CD4-positive, alpha-beta T cell treated with Interferon gamma for 1 hour (primary cell): ENCODE measurements at places on chromosomes 1 and 21.
A peak's percentile ranks its signal among the peaks of the same experiment; 100 is the strongest.

DNA sequence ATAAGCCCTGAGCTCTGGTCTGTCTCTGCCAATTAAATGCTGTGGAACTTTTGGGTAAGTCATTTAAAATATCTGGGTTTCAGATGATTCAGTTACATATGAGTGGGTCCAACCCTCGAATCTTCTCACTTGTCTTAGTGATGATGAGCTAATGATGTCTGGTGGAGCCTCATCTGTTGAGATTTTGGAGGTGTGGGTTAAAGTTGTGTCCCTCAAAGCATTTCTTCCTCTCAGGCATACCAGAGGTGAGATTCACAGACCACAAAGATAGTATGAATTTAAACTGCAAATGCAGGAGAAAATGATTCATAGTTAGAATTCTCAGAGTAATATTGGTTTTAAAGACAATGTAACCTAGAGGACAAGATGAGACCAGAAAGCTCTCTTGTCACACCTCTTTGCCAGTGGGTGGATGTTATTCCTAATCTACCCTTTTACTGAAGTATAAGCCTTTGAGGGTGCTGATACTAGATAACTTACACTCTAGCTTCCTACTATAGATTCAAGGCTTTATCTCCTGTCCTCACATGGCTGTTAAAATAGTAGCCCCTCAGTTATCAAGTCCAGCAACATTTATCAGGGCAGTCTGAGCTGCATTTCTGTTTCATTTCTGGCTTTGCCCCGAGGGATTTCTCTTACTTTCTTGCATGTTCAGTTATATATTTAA is 90.7 kb downstream of the MT1HL1 start:
- no peak for DNase-seq

DNA sequence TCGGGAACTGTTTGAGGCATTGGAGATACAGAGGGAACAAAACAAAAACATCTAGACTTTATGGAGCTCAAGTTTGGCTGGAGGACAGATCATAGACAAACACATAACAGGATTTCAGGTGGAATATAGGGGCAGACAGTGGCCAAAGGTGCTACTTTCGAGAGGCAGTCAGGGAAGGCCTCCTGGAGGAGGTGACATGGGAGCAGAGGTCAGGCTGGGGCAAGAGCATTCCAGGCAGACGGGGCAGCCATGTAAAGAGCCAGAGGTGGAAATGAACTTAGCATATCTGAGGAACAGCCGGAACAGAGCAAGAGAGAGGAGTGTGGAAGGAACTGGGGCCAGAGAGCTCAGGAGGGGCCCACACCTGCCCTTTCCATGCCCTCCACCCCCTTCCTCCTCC is 122.3 kb downstream of the DMRTB1 start:
- DNase-seq, result no peak

DNA sequence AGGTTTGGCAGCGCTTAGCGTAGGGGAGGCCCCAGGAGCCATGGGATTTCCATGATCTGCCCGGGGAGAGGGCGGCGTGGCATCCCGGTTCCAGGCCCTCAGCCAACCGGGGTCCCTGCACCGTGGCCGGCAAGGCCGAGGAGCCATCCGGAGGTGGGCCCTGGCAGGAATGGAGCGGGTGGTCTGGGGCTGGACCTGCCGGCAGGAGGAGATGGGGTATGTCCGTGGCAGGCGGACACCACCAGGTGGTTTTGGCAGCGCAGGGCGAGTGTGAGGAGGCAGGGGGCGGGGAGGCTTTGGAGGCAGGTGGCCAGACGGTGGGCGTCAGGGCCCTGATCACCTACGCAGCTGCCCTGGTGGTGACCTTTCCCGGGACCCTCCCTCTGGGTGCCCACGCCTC is 10.3 kb downstream of the PRKCZ start:
- no peak for DNase-seq

GRCh38 chr1:106944721-106945120 is 111.8 kb upstream of the PRMT6 start:
- DNase-seq, result no peak

DNA sequence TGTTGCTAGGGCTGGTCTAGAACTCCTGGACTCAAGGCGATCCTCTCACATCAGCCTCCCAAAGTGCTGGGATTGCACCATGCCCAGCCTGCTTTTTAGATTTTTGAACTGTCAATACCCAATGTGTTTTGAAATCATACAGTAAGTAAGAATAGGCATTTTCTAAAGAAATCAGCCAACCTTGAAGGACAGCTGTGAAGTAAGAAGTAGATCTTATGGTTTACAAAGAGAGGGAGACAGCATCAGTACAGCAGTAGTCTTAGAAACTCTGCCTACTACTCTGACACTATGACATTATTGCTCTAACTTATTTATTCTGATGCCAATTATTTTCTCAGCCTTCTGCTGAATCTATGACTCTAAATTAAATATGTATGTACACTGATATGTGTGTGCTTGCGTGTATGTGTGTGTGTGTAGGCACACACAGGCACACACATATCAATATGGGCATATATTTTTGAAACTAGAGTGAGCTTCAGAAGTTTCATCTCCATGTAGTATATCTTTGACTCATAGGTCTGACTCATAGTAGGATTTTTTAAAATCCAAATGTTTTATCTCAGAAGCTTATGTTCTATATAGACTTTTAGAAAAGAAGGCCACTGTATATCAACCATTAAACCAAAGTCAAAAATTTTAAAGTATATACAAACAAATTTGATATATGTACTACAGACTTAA is 140.4 kb downstream of the COL24A1 start:
- no peak for DNase-seq

DNA sequence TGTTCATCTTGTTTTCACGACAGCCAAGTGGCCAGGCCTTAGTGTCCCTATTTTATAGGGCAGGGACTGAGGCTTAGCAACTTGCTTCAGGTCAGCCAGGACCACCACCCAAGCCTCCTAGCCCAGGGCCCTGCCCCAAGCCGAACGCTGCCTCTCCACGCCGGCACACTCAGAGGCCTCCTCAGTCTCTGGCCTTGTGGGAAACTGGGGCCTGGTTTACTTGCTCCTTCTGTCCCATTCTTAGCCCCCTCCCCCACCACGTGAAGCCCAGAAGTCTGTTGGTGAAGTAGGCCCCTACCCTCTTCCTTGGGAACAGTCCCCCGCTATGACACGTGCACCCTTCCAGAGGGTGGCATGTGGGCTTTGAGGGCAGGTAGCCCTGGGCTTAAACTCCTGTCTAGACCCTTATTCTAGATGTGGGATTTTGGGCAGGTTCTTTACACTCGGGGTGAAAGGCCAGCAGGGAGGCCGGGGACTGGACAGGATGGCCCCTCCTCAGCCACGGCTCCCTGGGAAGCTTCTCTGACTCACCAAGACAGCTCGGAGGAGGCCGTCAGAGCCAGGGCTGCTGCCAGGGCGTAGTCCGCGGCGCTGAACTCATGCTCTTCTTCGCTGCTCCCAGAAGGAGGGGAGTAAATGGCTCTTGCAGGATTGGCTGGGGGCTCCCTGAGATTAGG is 4.3 kb downstream of the MYOM3 start:
- no peak for DNase-seq

- DNase-seq, result no peak
Measured at GRCh38 chr21:45581322-45581712, 39.1 kb upstream of the SLC19A1 start.

GRCh38 chr1:233151861-233152260 is 143.7 kb downstream of the PCNX2 start:
- no peak for DNase-seq

GRCh38 chr1:6438047-6438525 is 13.5 kb downstream of the ESPN start:
- DNase-seq, result peak; percentile 63

GRCh38 chr1:54289712-54290233 is 89.8 kb downstream of the MRPL37 start:
- no peak for DNase-seq

- no peak for DNase-seq
Measured at GRCh38 chr1:84253891-84254290, 47.6 kb upstream of the SAMD13 start.

- no peak for DNase-seq
Measured at GRCh38 chr1:93506126-93506525, 58.2 kb downstream of the FNBP1L start.

DNA sequence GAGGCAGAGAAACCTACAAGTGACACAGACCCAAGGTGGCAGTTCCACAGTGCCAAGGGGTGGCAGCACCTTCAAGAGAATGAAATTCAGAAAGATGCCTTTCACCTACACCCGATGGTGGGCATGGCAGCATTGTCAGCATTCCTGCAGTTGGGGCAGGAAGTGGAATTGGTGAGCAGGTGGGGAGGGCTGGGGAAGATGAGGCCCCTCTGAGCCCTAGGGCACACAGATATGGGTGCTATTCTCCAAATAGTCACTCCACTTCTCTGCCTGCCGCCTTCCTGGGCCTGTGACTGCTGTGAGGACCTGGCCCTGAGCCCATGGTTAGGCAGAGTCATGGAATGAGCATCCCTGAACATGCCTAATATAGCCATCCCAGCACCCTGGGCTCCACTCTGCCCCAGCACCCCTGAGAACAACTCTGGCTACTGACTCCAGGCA is 8.3 kb downstream of the SHISA4 start:
- DNase-seq, result no peak

GRCh38 chr1:22652881-22653316 is at the start of gene C1QB:
C1QB (plus strand) TSS chr1:22653236; CDS start chr1:22659463, 6,227 bp downstream.
- no peak for DNase-seq

GRCh38 chr1:52665006-52665941 is 32.3 kb downstream of the SHISAL2A start:
- no peak for DNase-seq

- DNase-seq, result no peak
Measured at GRCh38 chr1:44345187-44345775, 9.8 kb downstream of the ERI3 start.

GRCh38 chr1:233621923-233622322 is 8.0 kb downstream of the KCNK1 start:
- no peak for DNase-seq

GRCh38 chr1:39091845-39092645 is 65.9 kb downstream of the NDUFS5 start:
- DNase-seq, result peak; percentile 58

GRCh38 chr1:233424779-233425178 is 97.3 kb downstream of the MAP3K21 start:
- no peak for DNase-seq

GRCh38 chr1:221874285-221875003 is 132.6 kb upstream of the DUSP10 start:
- DNase-seq, result no peak

DNA sequence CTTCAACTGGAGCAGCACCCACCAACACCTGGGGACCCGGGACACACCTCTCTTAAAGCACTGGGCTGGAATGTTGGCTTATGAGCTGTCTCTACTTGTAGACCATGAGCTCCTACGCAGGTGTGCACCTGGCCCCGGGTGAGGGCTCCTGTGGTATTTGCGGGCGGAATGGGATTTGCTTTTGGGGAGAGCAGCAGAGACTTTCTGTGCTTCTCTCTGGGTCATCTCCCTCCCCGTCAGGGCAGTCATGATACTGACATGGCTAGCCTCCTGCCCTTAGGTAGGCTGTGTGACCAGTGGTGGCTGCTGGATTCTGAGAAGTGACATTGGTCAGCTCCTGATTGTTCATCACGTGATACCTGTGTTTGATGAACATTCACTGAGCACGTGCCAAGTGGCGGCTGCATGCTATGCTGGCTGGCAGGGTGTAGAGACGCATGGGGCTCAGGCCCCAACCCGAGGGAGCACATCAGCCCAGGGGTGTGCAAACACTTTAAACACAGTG is 9.0 kb upstream of the ZBTB21 start:
- DNase-seq, result no peak

- DNase-seq, result no peak
Measured at GRCh38 chr1:154219541-154219940, 1.2 kb upstream of the UBAP2L start.

- DNase-seq, result no peak
Measured at GRCh38 chr1:186155594-186155993, 219.5 kb downstream of the TPR start.

DNA sequence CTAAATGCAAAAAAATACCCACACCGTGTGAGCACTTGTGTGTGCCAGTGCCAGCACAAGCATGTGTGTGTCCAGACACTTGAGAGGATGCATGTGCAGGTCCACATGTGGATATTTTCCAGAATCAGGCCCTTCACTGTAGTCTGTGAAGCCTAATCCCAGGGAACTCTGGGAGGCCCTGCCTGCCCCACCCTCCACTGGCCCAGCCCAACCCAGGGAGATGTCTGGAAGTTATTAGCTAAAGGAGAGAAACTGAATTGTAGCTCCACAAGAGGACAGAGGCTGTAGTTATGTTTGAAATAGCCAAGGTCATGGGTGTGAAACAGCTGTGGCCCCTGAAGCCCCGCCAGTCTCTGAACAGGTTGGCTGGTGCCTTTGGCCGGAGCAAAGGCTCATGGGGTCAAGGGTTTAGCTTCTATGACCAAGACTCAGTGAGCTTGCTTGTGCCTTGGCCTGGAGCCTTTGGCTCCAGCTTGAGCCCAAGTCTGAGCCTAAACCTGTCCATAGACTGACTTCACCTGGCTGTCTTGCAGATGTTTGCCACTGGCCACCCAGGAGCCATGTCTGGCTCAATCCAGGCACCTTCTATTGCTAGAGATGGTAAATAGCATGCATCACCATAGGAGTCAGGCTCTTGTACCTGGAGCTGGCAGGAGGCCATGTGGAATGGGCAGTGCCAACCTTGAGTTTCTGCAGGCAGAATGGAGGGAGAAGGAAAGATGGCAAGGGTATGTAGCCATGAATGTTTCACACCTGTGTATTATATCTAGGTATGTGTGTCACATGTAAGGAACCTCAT is 69.9 kb downstream of the TMEM53 start:
- no peak for DNase-seq

GRCh38 chr1:228367798-228368791 is 38.5 kb downstream of the TRIM11 start:
- no peak for DNase-seq

DNA sequence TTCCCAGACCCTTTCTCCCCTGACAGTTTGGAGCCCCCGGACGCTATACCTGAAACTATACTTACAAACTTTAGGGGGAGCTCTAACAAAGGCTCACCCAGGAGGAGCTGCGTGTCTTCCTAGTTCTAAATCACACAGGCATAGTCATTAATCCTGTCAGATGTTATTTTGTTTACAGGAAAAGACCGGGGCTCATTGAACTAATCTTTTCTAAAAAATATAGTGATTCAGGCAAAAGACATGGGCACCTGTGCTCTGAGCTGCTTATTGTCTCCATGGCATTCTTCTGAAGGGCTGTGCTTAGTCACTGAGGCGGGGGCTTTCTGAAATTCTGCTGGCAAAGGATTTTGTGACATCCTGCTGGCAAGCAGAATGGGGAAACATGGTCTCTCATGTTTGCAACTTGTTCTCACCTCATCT is 1577.0 kb downstream of the NCAM2 start:
- no peak for DNase-seq

- DNase-seq, result no peak
Measured at GRCh38 chr1:19430121-19431068, 54.9 kb downstream of the CAPZB start.

- no peak for DNase-seq
Measured at GRCh38 chr1:34478515-34479076, 276.3 kb upstream of the GJB5 start.

DNA sequence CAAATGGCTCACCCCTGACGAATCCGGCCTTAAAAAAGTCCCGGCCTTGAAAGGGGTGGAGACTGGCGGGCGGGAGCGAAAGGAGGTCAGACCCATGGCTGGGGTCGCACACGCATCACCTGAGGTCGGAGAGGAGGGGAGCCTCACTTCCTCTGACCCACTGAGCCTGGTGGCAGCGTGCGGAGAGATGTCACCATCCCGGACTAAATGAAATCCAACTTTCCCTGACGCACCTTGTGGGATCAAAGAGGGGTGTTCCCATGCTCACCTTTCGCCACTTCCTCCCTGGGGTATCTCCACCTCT is 709 bp upstream of the SLC41A1 start:
- DNase-seq, result peak; percentile 23
